GM12865 (cell line): ENCODE measurements at places on chromosomes 1 and 21.

DNA sequence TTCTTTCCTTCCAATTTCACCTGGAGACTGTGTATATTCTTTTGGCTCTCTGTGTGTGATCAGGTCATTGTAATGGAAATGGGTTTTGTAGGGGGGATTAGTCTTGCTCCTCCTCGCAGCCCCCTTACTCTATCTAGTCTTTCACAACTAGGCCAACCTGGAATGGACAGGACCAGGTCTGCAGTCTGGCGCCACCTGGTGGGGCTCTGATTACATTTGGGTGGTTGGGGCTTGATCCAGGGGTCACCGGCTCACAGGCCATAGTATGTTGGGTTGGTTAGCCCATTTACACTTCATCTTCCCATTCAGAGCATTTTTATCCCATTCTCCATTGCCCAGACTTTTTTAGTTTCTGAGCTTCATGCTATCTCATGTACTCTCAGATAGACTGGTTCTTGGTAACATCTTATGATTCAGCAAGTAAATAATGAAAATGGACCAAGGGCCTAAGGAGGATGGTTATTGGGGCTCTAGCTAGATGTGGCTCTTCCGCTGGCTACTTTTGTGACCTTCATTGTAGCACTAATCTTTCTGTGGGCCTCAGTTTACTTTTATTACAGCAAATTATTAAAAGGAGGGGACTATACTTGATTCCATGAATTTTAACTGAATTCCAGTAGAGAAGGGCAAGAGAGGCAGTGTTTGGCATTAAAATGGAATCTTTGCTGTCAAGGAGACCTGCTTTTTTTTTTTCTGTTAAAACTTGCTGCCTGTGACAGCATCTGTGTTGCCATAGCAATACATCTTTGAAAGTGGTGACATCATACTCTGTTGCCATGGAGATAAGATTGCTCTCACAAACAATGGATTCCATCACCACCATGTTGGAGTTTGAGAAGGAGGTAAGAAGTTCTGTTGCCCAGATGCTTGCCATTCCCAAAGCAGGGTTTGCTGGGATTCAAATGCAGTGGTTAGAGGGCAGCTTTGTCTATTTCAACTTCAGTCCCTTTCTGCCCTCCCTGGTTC lies 150.1 kb downstream of the PLXNA2 start:
- peak; percentile 62 for DNase-seq

- DNase-seq = no peak
Observed at GRCh38 chr1:147785794-147786506, 25.5 kb upstream of the GJA5 start.

DNA sequence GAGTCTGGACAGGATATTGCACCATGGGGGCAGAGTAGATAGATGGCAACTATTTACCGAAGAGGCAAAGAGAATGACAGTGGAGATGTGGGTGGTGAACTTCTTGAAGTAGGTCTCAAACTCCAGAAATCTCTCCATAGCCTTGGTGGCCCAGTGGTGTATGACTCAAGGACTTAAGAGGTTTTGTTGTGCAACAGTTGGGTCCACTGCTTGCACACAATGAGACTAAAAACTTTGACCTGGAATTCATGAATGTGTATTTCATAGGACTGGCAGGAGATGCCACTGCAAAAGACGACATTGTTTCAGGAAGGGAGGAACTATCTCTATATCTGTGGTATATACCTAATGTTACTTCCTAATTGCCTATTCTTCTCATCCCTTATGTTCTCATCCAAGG lies 75.9 kb downstream of the ZSCAN20 start:
- DNase-seq = no peak

GRCh38 chr1:44135886-44136285 lies 5.5 kb downstream of the KLF18 start:
- DNase-seq = no peak

- DNase-seq = no peak
Observed at GRCh38 chr1:236887081-236887480, 92.0 kb downstream of the MTR start.

- DNase-seq = no peak
Observed at GRCh38 chr1:47161298-47162040, 24.2 kb downstream of the CYP4A22 start.

DNA sequence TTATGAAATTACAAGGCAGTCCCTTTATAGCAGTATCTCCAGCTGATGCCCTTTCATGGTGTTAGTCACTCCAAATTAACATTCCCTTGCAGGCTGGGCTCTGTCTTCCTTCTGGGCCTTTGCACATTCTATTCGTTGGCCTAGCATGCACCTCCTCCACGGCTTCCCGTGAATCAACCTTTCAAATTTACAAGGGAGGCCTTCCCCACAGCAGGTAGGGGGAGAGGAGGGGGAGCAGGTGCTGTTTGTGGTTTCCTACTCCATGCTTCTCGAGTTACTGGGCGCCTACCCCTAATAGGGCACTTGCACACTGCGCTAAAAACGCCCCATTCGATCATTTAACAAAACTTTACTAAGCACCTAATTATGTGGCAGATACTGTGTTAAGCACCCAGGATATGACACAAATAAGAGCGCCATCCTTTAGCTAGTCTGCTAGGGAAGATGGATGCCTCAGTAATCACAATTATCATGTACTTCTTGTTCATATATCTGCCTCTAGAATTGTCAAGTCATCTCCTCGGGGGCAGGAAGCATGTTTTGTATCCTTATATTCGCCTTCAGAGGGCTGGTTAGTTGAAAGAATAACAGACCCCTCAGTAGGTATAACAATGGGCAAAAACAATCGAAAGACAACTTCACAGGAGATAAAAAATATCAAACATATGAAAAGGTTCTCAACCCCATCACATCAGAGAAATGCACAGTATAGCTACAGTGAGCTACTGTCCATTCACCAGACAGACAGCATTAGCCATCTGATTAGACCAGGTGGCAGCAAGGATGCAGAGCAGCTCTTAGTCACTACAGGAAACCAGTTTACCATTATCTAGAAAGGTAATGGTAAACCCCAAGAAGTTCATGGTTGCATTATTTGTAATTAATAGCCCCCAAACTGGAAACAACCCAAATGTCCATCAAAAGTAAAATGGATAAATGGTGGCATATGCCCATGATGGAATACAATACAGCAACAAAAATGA lies 1.7 kb upstream of the ADAR start:
- DNase-seq = peak; percentile 82
